CD8-positive, alpha-beta memory T cell (primary cell): ENCODE measurements at places on chromosomes 13 and 19. TPM values are rescaled to one million over a fixed set of nuclear protein-coding genes. Genes with fewer than 3 reads are reported as not detected.
A peak's percentile ranks its signal among the peaks of the same experiment; 100 is the strongest.

STARD13 gene
- total RNA-seq: 0.48 TPM

GRCh38 chr13:27200413-27201070 lies 28.9 kb upstream of the USP12 start:
- no peak for DNase-seq

ZNF599 gene
- total RNA-seq: 3.8 TPM

DNA sequence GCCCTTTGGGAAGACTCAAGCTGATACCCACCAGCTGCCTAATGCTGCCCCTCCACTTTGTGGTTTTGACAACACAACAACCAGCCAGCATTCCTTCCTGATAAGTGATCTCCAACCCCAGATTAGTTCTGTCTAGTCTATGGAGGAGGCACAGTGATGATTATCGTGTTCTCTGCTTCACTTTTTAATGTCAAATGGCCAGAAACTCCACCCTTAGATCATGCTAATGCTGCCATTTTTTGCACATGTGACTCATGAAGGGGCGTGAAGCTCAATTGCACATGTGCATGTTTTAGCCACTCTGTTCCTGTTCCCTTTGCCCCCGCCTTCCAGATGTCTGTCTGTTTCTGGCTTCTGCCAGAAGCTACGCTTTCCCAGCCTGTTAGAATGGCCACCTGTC lies 199.8 kb downstream of the COG6 start:
- no peak for DNase-seq

- DNase-seq: no peak
Observed at GRCh38 chr13:69585656-69586055, 522.0 kb upstream of the ATXN8OS start.

DNA sequence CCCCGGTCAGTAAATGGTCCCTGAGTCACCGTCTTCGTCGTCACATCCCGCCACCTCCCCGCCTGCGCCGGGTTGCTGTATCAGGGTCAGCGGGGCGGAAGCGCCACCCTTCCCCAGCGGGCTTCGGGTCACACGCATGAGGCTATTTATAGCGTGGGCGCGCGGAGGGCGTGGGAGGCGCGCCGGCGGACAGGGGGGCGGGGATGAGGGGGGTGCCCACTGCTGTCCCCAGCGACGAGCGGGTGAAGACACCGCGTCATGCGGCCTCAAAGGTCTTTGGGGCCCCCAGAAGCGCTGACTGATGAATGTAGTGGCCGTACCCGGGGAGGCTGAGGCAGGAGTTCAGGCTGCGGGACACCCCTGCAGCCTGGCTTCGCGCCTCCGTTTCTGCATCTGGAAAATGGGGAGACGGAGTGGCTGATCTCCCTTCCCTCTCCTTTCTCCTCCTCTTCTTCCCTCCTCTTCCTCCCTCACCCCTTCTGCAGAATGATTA lies 7.9 kb downstream of the UNC13A start:
- no peak for DNase-seq

DNA sequence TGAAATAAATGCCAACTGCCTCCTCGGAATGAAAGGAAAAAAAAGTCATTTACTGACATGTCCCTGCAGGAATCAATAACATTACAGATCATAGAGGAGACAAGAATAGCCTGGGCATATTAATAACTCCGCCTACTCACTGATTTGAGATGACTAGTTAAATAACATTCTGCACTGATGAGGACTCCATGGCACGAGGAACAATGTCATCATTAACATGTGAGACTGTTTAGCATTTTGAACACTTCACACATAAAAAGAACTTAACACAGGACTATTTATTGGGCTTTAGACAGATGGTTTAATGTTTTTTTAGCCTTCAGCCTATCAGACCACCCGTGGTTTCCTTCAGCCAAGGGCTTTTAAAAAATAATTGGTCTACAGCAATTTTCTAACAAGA lies 170.1 kb downstream of the OLFM4 start:
- no peak for DNase-seq

SERPINE3 gene
- not detected for total RNA-seq

GRCh38 chr19:55336101-55336500 lies 3.6 kb upstream of the KMT5C start:
- no peak for DNase-seq

CNFN gene
- total RNA-seq: not detected

DNA sequence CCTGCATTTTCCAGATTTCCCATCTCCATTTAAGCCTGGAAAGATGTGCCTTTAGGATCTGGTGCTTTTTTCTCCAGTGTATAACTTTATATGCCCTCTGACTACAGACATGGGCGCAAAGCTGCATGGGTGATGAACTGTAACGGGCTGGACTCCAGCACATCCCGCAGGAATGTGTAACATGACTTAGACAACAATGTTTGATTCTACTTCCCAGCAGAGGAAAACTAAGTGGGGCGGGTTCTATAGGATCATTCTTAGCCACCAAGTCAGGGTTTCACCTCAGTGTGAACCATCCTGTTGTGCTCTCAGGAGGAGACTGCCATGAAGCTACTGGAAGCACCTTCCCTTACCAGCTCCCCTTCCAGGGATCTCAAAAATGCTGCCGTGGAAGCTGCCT lies 93.2 kb upstream of the SERP2 start:
- DNase-seq: no peak

PIK3R2 gene
- total RNA-seq: 17.9 TPM

GRCh38 chr13:33251131-33251661 lies 34.4 kb downstream of the STARD13 start:
- DNase-seq: no peak

GJB2 gene
- 27.6 TPM for total RNA-seq

GRCh38 chr13:46361276-46361934 lies 25.6 kb downstream of the RUBCNL start:
- DNase-seq: no peak

- no peak for DNase-seq
Observed at GRCh38 chr19:15178629-15179308, 22.0 kb downstream of the NOTCH3 start.

DNA sequence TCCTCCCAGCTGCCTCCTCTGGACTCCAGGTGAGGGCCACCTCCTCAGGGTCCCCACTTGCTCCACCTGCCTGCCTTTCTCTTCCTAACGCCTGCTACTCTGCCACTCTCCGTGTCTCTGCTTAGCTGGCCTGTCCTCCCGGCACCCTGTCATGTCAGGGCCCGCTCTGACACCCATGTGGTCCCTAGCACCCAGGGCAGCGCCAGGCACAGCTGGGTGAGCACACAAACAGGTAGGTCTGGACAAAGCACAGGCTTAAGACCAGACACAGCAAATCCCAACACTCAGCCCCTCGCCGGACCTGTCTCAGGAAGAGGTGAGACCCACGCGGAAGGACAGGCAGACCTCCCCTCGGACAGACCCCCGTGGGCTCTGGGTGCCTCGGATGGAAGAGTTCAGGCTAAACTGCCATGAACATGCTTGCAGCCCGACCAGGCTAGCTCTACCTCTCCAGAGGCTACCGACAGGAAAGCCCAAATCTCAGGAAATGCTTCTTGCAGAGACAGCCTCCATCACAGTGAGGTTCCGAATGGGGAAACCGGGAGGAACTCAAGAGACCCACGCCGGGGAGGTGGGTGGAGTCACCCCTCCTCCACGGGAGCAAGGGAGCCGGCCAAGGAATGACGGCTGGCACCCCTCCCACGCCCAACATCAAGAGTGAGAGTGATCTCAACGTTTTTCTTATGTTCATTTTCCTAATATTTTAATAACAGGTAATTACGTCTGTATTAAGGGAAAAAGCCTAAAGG lies 12.5 kb downstream of the ZNF787 start:
- no peak for DNase-seq

SCGB2B2 gene
- total RNA-seq: 0.29 TPM

PLPPR3 gene
- total RNA-seq: not detected

PTGIR gene
- 17.7 TPM for total RNA-seq

SIGLEC5 gene
- total RNA-seq: not detected

GRCh38 chr13:113407531-113408393 lies 43.8 kb upstream of the GRTP1 start:
- DNase-seq: no peak

DNA sequence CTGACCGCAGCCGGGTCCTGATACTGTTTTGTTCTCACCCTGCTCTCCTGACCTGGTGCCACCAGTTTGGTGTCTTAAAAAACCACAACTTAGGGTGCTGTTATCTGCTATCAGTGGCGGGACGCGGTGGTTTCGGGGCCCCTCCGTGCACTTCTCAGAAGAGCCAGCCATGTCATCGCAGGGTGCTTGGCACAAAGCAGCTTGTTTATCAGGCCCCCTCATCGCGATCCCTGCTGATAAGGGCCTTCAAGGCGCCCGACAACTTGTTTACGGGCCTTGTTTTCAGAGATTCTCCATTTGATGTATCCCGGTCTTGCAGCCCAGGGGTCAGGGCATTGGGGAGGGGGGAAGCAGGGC lies 58.1 kb upstream of the KLF2 start:
- peak; percentile 74 for DNase-seq

- no peak for DNase-seq
Observed at GRCh38 chr19:30733826-30734550, 361.8 kb downstream of the ZNF536 start.

DNA sequence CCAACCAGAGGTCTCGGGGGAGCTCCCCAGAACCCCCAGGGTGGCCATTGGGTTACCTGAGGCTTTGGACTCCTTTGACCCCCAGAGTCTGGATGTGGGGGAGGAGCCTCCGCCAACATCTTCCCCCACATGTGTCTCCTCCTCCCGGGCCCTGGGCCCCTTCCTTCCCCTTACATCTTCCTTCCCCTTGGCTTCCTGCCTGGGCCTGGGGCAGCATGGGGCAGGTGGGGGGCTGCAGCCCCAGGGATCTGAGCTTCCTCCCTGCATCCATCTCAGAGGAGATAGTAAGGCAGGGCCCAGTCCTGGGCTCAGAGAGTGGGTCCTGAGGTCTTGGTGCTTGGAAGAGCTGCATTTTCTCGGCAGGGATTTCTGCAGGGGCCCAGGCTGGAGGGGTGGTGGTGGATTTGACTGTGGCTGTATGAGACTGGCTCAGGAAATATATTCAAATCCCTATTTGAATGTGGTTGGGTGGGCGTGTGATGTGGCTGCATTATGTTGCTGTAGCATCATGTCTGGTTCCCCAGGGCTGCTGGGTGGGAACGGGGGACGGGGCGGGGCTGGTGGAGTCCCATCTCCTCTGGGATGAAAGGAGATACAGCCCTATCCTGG lies 919 bp downstream of the VAV1 start:
- DNase-seq: peak; percentile 32

DNA sequence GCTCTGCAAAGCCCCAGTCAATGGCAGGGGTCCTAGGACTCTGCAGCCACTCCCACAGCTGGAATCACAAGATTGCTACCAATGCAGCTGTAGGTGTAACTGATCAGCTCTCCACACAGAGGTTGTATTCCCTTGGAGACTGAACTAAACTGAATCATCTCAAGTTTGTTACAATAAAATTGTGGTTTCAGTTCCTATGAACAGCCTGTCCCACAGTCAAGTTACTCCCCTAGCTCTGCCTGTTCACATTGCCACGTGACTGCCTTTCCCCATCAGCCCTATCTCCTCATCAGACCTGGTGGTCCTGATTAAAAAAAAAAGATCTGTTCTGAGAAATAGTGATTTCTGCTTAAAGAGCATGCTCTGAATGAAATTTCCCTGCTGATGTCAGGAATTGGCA lies 287.9 kb upstream of the NBEA start:
- no peak for DNase-seq

GRCh38 chr13:104389691-104390090 lies 1323.5 kb upstream of the SLC10A2 start:
- DNase-seq: no peak

DNA sequence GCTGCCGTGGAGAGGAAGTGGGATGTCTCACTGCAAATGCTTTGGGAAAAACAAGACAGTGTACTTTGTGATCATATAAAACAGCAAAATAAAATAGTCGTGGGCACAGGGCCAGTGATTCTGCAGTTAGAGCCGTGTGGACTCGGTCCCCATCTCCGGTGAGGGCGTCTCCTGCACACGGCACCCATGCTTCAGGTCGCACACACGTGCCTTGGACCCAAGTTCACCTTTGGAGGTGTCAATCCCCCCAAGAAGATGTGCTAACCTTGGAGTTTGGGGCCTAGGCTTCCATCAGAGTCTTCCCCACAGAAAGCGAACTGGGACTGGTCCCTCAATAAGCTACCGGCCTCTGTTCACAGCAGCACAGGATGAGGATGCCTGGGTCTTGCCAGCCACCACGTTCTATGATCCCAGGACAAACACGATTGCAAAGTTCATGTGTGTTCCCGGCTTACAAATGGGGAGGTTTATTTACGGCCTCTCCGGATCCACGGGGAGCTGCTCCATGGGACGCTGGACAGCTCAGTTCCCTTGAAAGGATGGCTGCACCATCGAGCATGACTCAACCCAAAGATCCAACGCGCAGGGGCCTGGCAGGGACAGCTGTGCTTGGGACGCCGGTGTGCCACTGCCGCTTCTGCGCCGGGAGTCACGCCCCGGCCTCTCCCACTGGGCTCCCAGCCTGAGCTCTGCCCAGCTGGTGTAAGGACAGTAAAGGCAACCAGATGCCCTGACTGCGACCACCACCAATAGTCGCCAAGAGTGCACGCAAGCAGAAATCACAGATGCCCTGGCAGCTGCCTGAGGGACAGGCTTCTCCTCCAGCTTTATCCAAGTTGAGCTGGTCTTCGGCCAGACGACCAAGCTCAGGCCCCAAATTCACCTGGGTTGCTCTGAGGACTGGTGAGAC lies 8.6 kb downstream of the GAS6 start:
- no peak for DNase-seq

PPM1N gene
- total RNA-seq: 3.3 TPM

DNA sequence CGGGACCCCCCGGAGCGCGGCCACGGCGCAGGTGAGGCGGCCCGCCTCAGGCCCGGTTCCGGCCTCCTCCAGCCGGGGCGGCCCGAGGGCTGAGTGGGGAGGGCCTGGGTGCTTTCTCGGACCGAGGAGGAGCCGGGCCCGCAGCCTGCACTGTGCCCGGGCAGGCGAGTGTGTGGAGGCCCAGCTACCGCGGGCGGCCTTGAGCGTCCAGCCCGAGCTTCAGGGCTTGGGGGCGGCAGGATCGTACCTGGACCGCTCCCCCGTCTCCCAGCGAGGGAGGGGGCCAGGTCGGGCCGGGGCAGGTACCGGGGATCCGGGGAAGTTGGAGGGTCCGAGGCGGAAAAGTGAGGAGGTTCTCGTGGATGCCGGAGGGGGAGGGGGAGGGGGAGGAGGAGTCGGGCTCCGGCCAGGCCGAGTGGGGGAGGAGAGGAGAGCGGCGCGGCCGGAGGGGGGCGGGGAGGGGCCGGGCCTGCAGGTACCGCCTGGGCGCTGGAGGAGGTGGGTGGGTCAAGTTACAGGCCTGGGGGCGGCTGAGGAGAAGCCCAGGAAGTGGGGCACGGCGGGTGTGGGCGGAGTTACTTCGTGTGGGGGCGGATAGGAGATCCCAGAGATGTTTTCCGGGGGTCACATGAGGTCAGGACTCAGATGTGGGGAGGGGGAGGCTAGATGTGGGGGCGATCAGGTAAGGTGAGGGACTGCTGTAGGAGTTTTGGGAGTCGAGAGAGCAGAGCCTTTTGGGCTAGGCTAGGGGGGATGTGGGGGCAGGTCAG lies 545 bp downstream of the NACC1 start:
- DNase-seq: no peak

BORA gene
- total RNA-seq: 10.7 TPM

GRCh38 chr13:80265348-80265747 lies 75.6 kb downstream of the SPRY2 start:
- no peak for DNase-seq

GRCh38 chr13:28470296-28470695 lies 24.6 kb downstream of the FLT1 start:
- no peak for DNase-seq

ZNF560 gene
- total RNA-seq: not detected
